ENCODE measurements at places on chromosomes 7 and 10. TPM values are rescaled to one million over a fixed set of nuclear protein-coding genes. Genes with fewer than 3 reads are reported as not detected.

SAP25 gene
- total RNA-seq: 119 TPM

SPDYE9 gene
- not detected for total RNA-seq

SLIT1 gene
- 0.28 TPM for total RNA-seq

PUS7 gene
- total RNA-seq: 5.9 TPM

GRCh38 chr7:157087646-157088045, 51.1 kb upstream of the UBE3C start:
- no peaks in the 10 kb centered on the region for H3K4me1 ChIP-seq
- no peak overlapping the region for H3K27ac ChIP-seq
- no peak for DNase-seq
- H3K4me3 ChIP-seq: no peak overlapping the region
- no peaks in the 10 kb centered on the region for H3K27me3 ChIP-seq

- H3K27ac ChIP-seq: no peak overlapping the region
- no peak for DNase-seq
- no peak overlapping the region for H3K4me3 ChIP-seq
These were observed 7.6 kb downstream of the ZNF511 start for GRCh38 chr10:133316266-133316665.

DNA sequence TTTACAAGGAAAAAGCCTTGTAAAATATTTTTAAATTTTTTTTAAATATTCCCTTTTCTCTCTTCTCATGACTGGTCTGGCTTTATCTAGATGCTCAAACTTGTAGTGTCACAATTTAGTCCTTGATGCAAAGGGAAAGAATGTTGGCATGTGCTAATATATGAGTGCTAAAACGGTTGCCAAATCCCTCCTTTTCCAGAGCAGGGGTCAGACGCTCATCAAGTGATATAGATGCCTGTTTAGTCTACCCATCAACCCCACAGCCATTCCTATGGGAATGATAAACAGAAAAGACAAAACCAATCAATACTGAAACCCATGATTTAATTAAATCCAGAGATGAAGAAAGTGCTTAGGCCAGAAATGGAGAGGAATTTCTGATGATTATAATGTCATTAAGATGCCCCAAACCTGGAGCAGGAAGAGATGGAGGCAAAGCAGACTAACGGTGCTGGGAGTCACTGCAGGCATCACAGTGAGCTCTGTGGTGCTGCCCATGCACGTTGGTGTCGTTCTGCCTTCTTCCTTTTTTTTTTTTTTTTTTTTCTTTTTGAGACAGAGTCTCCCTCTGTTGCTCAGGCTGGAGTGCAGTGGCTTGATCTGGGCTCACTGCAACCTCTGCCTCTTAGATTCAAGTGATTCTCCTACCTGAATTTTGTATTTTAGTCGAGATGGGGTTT, 210.1 kb upstream of the STK17A start:
- no peaks in the 10 kb centered on the region for H3K36me3 ChIP-seq
- no peak for DNase-seq
- no peak overlapping the region for H3K4me3 ChIP-seq
- no peak overlapping the region for H3K27ac ChIP-seq
- no peaks in the 10 kb centered on the region for H3K27me3 ChIP-seq

- H3K4me1 ChIP-seq: no peaks in the 10 kb centered on the region
- H3K27ac ChIP-seq: no peak overlapping the region
- H3K27me3 ChIP-seq: no peaks in the 10 kb centered on the region
- no peak overlapping the region for H3K4me3 ChIP-seq
These were observed 61.5 kb downstream of the ITGA8 start for GRCh38 chr10:15658069-15658702.

- DNase-seq: no peak
- H3K4me1 ChIP-seq: no peaks in the 10 kb centered on the region
- no peaks in the 10 kb centered on the region for H3K36me3 ChIP-seq
- H3K27ac ChIP-seq: no peak overlapping the region
- H3K4me3 ChIP-seq: no peak overlapping the region
These were observed 49.9 kb downstream of the CALML3 start for GRCh38 chr10:5574642-5575131.

- H3K27ac ChIP-seq: no peak overlapping the region
- H3K4me1 ChIP-seq: peaks cover 5% of the 10 kb centered on the region
- no peaks in the 10 kb centered on the region for H3K27me3 ChIP-seq
- no peak overlapping the region for H3K4me3 ChIP-seq
- H3K36me3 ChIP-seq: no peaks in the 10 kb centered on the region
These were observed 101.0 kb downstream of the CELF2 start for GRCh38 chr10:11118686-11119085.

DNA sequence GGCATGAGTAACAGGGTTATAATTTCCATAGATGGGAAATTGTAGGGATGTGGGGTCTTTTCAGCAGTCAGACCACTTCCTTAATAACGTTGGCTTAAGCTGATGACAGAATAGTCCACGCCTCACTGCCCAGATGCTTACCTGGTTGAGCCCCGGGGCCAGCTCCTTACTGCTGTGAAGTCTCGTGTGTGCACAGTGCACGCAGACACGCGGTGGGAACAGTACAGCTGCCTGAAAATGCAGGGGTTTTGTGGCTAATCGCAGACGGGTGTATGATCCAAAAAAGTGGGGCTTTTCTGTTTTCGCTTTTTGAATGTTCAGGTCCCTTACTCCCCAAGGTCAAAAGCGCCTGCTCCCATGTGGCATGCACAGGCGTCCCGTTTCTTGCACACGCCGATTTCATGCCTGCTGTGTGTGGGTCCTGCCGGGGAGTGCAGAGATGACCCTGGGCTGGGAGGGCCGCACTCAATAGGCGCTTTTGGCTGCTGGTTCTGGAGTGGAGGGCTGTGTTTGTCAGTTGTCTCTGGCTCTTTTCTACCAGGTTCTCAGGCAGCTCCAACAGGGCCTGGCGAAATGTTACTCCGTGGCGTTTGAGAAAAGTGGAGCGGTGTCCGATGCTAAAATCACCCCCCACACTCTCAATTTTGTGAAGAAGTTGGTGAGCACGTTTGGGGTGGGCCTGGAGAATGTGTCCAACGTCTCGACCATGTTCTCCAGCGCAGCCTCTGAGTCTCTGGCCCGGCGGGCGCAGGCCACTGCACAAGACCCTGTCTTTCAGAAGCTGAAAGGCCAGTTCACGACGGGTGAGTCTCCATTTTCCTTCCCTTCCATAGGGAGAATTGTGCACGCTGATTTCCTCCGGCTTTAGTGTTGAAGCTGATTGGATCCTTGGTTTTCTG, 116.0 kb downstream of the TRRAP start:
- no peaks in the 10 kb centered on the region for H3K27me3 ChIP-seq
- no peak for DNase-seq
- H3K27ac ChIP-seq: no peak overlapping the region
- no peak overlapping the region for H3K4me3 ChIP-seq
- no peaks in the 10 kb centered on the region for H3K4me1 ChIP-seq

DNA sequence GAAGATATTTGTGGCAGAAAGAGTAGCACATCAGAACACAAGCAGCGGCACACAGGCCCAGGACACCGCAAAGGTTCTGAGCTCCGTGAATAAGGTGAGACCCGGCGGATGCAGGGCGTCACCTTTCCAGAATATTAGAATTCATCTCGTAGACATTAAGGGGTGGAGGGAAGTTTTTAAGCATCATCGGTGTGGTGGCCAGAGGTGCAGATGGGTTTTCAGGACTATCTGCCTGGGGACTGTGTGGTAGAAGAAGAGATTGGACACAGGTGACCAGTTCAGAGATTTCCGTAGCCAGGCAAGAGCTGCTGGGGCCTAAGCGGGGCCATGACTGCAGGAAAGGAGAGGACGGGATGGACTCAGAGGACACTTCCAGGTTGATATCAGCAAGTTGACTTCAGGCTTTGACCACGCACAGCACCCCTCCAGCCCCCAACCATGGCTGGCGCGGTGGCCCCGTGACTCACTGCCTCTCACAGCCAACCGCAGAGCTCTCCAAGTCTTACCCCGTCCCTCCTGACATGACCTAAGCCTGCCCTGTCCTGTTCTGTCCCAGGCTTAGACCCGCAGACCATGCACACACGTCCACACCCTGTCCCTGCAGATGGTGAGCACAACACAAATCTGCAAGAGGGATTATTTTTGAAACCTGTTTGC, 97.2 kb downstream of the OAT start:
- H3K27ac ChIP-seq: no peak overlapping the region
- no peaks in the 10 kb centered on the region for H3K4me1 ChIP-seq
- no peak overlapping the region for H3K4me3 ChIP-seq
- no peaks in the 10 kb centered on the region for H3K36me3 ChIP-seq

GRCh38 chr10:92087750-92088395, 164.3 kb downstream of the BTAF1 start:
- no peaks in the 10 kb centered on the region for H3K36me3 ChIP-seq
- H3K27ac ChIP-seq: no peak overlapping the region
- DNase-seq: peak; percentile 51
- H3K4me1 ChIP-seq: no peaks in the 10 kb centered on the region
- H3K4me3 ChIP-seq: no peak overlapping the region

DNA sequence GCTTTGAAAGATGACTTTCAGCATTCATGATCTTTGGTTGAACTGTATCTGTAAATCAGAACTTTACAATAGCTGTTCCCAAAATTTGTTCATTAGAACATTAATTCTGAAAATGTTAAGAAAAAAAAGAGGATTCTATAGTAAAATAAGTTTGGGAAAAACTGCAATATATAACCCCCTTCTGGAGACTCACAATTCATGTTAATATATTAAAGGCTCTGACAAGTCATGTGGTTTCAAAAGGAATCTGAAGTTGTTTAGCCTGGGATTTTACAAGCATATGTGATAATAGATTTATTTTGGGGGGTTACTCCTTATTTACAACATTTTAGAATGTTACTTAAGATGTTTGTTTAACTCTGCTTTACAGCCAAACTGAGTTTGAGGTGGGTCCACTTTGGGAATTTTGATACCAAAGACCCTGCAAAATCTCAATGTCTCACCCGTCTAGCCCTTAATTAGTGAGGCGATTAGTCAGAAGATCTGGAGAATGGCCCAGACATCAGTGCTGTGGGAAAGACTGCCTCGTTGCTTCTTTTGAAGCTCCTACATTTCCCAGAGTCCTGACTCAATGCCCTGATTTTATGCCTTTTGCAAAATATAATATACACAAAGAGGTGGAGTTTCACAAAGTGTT, 40.0 kb downstream of the CDK1 start:
- peaks cover 6% of the 10 kb centered on the region for H3K4me1 ChIP-seq
- H3K27ac ChIP-seq: no peak overlapping the region
- no peaks in the 10 kb centered on the region for H3K36me3 ChIP-seq
- no peak overlapping the region for H3K4me3 ChIP-seq
- no peaks in the 10 kb centered on the region for H3K27me3 ChIP-seq

DNA sequence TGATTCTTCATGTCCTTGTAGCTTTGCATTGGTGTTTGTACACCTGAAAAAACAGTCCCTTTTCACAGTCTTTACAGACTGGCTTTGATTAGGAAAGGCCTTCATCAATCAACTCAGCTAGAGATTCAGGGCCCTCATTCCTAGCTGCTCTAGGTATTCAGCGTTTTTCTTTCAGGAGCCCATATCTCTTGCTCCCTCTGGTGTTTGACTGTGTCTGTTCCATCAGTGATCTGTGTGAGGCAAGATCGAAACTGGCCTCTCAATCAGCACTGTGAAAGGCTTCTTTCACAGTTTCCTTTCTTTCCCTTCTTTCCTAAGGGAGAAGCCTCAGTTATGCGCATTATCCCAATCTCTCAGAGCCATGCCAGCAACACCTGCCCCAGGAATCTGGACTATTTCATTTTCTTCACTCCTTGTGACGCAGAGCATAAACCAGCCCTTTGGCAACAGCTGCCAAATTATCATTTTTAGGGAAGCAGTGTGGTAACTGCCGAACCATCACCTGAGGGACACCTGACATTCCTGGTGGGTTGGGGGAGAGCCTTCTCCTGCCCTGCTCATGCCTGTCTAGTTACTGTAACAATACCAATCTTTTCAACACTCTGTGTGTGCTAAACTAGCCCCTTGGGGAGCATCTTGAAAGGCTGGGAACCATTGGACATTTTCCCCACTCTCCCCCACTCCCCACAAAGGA, 75.7 kb upstream of the CCDC71L start:
- H3K27me3 ChIP-seq: no peaks in the 10 kb centered on the region
- no peaks in the 10 kb centered on the region for H3K36me3 ChIP-seq
- H3K4me3 ChIP-seq: no peak overlapping the region
- no peak overlapping the region for H3K27ac ChIP-seq
- H3K4me1 ChIP-seq: peaks cover 7% of the 10 kb centered on the region
- peak; percentile 63 for DNase-seq

DNA sequence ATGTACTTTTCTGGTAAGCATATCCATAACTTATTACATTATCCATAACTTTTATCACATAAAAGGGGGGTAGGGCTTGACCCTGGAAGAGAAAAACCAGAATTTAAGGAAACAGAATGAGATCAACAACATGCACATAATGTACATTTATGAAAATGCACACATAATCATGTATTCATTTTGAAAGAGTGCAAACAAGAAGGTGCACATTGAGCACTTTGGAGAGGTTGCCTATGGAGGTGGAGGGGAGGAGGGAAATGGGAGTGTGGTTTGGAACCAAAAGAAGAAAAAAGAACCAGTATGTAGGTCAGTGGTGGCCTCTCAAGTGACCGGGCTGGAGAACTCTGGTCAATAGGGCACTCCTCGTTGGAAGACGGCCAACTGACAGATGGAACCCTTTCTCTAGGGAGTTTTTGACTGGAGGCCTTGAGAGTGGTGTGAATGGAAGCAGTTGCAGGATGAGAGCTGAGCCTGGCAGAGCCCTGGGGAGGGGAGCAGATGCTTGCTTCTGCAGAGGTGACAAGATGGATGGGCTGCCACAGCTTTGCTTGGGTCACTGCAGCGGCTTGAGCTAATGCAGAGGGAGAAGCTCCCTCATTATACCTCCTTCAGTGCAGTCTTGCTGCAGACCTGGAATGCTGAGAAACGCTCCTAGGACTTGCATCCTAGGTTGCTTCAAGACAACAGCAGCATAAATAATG, 192.7 kb downstream of the SEC23IP start:
- H3K27me3 ChIP-seq: no peaks in the 10 kb centered on the region
- no peaks in the 10 kb centered on the region for H3K36me3 ChIP-seq
- H3K27ac ChIP-seq: no peak overlapping the region
- no peaks in the 10 kb centered on the region for H3K4me1 ChIP-seq

GRCh38 chr7:96558530-96558929, 151.1 kb downstream of the SEM1 start:
- no peak overlapping the region for H3K4me3 ChIP-seq
- no peaks in the 10 kb centered on the region for H3K36me3 ChIP-seq
- no peak overlapping the region for H3K27ac ChIP-seq

GRCh38 chr10:77906951-77907421, 19.6 kb downstream of the DLG5 start:
- no peak overlapping the region for H3K4me3 ChIP-seq
- no peaks in the 10 kb centered on the region for H3K4me1 ChIP-seq
- H3K27ac ChIP-seq: no peak overlapping the region
- no peaks in the 10 kb centered on the region for H3K36me3 ChIP-seq

DNA sequence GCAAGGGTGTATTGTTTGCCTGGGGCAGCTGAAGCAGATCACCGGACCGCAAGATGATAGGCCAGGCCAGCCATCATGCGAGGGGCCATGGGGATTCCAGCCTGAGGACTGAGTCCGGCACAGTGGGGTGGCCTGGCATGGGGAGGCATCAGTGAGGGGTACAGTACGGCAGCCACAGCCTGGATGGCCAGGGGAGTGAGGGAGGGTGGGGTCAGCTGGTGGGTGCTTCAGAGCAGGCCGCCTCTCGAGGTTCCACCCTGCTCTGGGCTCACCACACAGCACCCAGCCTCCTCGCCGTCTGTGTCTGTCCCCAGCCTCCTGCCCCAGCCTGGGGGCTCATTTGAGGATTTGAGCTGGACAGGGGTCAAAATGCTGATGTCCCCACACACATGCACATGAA, 508.5 kb upstream of the FOXK1 start:
- no peak overlapping the region for H3K27ac ChIP-seq
- no peaks in the 10 kb centered on the region for H3K36me3 ChIP-seq
- DNase-seq: no peak
- no peaks in the 10 kb centered on the region for H3K4me1 ChIP-seq
- no peak overlapping the region for H3K4me3 ChIP-seq

- H3K36me3 ChIP-seq: no peaks in the 10 kb centered on the region
- H3K27ac ChIP-seq: no peak overlapping the region
- DNase-seq: no peak
- H3K27me3 ChIP-seq: no peaks in the 10 kb centered on the region
These were observed 264.3 kb downstream of the ZEB1 start for GRCh38 chr10:31583293-31583692.

Measured in CD4-positive, alpha-beta memory T cell (primary cell).